Cortex of kidney (tissue), 1 donor: ENCODE measurements at places on chromosomes 16 and 17.

DNA sequence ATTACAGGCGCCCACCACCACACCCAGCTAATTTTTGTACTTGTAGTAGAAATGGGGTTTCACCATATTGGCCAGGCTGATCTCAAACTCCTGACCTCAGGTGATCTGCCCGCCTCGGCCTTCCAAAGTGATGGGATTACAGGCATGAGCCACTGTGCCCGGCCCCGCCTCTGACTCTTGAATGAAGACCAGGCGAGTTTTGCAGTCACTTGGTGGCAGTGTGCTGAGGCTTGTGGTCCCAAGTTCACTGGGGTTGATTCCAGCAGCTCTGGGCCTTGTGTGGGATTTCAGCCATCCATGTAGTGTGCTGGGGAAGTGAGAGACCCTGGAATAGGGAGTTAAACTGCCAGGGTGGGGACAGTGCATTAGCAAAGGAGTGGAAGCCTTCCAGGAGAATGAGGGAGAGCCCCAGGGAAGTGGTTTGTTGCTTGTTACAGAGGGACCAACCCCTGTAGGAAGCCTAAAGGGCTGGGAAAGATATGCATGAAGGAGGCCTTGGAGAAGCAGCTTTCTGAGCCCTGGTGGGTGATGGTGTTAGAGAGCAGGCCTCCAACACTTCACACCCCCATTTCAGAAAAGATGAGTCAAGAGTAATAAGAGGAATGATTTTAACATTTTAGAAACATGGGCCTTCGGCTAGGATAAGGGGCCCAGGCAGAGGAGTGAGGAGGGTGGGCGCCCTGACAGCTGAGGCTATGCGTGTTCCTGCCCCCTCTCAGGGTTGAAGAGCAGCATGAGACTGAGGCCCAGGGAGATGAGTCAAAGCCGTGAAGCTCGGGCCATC lies 14.5 kb downstream of the PSKH1 start:
- no peak for DNase-seq

- DNase-seq: no peak
These were observed 5.6 kb upstream of the CHMP6 start for GRCh38 chr17:80986046-80986445.

- DNase-seq: no peak
These were observed 679.7 kb upstream of the SOX9 start for GRCh38 chr17:71441098-71441497.

DNA sequence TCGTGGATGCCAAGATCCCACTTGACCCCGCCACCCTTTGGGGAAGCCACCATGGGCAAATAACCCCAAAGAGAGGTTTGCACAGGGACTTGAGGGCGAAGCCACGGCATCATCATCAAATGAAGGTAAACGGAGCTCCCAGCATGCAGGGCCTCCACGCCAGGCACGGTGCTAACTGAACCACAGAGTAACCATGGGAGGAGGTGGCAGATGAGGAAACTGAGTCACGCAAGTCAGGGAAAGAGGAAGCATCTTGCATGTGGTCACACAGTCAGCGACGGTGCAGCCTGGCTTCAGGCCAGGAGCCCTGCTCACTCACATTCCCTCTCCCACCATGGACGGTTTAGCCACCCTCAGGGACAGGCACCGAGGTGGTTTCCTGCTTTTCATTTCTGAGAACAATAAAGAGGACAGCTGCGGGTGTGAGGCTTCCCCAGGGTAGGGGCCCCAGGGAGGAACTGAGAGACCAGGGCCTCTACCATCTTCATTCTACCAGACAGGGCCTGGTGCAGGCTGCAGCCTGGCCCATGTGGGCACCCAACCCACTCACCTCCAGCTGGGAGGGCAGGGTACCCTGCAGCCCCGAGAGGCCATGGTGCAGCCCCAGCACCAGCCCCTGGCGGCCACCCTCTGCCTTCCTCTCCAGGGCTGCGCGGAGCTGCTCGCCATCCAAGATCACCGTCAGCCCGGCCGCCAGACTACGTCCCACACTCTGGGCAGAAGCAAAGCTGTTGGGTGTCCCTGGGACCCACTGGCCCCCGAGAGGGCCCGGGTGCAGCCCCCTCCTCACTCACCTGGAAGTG lies 78.3 kb downstream of the RMI2 start:
- DNase-seq: no peak

DNA sequence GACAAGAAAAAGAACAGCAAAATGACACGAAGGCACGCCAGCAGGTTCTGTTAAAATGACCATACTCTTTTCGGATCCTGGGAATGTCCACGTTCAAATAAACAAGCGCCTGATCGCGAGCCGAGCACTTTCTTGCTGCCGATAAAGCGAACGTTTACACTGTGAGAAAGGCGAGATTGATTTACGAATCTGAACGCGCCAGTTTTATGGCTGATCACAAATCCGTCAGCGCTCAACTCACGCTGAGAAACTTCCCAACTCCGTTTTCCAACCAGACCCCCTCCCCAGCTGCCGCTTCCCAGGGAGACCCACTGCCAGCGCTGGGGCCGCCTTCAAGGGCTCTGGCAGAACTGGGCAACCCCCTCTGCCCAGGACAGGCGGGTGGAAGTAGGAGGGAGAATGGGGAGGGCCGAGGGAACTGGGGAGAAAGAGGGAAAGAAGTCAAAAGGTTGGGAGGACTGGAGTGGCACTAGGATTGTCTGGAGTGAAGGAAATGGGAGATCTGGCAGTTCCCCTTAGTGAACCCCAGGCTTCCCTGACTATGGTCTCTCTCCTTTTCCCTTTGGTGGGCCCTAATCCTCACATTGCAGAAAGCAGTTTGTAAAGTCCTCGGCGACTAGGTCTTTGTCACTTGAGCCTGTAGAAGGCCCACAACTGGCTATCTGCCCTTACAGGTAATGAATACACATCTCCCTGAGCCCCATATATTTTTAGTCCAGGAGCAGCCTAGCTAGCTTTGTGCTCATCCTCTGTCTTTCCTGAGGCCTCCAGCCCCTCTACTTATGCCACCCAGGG lies 6.9 kb downstream of the HOXB4 start:
- no peak for DNase-seq

GRCh38 chr17:65047941-65048340 lies 8.6 kb downstream of the GNA13 start:
- DNase-seq: no peak

DNA sequence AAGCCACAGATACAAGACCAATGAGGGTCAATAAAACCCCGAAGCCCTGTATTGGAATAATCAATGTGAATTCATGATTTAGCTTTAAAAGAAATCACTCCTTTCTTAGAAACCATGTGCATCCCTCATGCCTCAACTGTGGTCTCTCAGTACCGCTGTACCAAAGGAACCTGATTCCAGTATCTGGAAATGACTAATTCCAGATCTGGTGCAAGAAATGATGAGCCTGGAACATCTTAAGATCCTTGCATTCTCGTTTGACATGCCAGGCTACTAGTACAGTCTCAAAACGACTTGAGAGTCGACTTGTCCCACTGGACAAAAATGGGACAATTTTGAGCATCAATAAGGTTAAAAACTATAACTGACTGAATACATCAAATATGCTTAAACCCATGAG lies 21.2 kb downstream of the USP31 start:
- DNase-seq: no peak

GRCh38 chr17:51046046-51046445 lies 74.6 kb downstream of the SPAG9 start:
- DNase-seq: no peak

- DNase-seq: no peak
These were observed 369.2 kb downstream of the CDH13 start for GRCh38 chr16:82995924-82996441.

DNA sequence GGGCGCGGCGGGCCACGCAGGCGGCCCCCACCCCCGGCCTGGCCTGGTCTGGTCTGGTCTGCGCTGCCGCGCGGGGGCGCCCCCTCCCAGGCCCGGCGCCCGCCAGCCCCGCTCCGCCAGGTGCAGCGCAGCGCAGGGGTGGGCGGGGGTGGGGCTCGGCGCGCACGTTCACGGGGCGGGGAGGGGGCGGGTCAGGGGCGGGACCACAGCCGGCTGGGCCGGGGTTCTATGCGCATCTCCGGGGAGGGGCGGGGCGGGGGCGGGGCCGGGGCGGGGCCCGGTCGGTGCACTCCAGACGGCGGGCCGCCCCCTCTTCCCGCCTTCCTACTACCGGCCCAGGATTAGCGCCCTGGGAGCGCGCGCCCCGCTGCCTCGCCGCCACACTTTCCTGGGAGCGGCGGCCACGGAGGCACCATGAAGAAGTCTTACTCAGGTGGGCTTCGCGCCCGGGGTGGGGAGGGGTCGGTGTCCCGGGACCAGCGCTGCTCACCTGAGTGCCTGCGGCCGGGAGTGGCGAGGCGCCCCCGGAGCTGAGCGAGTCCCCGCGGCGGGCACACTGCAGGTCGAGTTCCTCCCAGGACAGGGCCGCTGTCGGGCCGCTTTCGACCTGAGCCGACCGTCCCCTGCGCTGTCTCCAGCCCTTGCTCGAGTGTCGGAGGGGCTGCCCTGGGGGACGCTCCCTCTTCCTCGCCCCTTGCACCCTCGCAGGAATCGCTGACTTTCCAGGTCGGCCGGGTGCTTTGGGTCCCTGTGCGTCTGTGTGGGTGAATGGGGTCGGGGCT lies 140.5 kb downstream of the SEC14L1 start:
- no peak for DNase-seq

DNA sequence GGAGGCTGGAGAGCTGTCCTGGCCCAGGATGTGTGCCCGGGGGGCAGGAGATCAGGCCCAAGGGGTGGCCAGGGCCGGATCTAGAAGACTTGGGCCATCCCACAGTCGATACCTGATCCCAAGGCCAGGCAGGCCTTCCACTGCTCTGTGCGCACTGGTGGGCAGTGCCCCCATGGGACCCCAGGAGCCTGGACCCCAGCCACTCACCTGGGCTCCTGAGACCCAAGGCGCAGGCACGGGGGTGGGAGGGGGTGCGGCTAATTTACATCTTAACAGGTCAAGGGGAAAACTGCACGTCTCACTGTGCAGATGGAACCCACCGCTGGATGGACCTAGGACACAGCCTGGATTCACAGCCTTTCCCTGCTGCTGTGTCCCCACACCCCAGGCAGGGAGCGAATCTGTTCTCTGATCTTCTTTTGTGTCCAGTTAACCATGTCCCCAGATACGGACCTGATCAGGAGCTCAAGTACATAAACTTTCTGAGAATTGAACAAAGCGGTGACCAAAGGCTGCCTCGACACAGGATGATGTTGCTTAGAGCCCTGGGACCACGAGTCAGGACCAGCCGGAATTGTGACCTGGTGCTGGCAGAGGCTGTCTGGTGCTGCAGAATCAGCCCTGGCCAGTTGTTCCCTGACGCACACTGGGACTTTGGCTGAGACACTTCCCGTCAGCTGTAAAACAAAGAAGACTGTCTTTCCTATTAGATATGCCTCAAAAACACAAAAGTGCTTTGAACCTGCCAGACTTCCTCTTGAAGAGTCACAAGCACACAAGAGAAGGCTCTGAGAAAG lies 60.6 kb downstream of the TNFRSF13B start:
- DNase-seq: no peak

GRCh38 chr17:40702271-40702670 lies 1.3 kb downstream of the KRT24 start:
- DNase-seq: no peak

- no peak for DNase-seq
These were observed 9.7 kb downstream of the TSC2 start for GRCh38 chr16:2057438-2057837.

- no peak for DNase-seq
These were observed 14.2 kb downstream of the AXIN2 start for GRCh38 chr17:65547253-65547670.

- DNase-seq: no peak
These were observed 17.4 kb downstream of the ITPRIPL2 start for GRCh38 chr16:19130852-19131824.

DNA sequence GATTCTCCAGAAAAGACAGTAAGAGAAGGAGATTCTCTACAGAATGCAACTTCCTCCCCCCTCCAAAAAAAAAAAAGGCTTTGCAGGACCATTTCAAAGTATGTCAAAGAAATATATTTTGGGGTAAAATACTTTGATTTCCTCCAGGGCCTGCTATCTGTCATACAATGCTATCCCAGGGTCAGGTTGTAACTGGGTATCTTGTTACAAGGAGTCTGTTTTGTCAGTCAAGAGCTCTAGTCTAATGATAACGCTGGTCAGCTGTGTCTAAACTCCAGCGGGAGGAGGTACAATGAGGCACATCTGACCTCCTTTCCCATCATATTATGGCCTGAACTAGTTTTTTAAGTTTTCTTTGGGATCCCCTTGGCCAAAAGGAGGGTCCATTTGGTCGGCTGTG lies 408.4 kb upstream of the CDH5 start:
- no peak for DNase-seq

DNA sequence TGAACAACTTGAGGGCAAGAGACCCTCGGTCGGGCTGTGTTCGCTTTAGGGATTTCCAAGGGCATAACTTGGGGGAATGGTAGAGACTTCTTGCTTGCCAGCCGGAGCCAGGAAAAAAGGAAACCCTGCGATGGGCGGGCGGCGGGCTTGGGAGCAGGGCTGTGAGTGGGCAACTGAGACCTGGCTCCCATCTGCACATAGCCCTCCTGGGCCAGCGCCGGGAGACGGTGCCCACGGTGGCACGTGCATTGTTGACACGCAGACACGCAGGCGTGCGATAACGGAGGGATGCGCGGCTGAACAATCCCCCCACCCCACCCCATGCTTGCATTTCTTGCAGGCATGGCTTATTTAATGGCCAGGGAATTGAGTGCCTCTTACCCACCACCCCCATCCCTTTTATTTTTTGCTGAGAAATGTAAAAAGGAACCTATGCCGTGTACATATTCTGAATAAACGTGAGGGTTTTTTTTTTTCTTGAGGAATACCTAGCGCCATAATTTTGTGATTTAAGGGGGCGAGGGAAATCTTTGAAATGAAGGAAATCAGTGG lies 17.1 kb upstream of the ZFHX3 start:
- DNase-seq: no peak

DNA sequence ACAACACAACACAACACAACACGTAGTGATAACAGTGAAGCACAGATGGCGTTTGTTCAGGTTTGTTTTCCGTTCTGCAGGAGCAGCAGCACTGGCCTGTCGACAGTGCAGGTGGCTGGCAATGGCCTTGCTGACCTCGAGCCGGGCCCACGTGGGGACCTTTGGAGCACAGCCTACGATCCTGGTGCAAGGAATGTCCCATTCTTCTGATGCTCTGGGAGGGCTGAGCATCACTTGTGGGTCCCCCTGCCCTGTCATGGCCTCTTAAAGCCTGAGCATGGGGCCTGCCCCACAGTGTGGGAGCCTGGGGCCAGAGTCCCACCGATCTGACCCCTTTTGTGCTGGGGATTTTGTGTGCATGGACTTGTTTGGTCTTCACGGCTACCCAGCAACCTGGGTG lies 6.8 kb downstream of the MAP2K3 start:
- DNase-seq: no peak

- no peak for DNase-seq
These were observed 174.7 kb upstream of the ANKFN1 start for GRCh38 chr17:55978578-55978977.
